Astrocyte of the spinal cord (primary cell): ENCODE measurements at places on chromosomes 2 and 18.

DNA sequence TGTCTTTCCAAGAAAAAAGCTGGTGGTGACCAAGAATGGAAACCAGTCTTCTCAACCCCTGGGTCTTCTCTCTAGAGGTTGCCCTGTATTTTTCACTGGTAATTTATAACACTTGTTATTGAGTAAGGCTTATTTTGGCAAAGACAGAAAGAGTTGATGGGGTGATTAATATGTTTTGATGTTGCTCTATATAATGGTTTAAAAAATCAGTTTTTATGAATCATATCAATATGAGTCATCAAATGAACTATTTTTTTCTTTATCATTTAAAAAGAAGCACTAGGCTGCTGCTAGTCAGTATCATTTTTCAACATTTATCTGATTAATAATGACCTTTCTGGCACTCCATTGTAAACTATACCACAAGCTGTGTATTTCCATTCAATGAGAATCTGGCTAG, 1142.2 kb downstream of the LRP1B start:
- no peak for DNase-seq

GRCh38 chr2:230230496-230231200, 5.1 kb downstream of the SP140 start:
- peak; percentile 11 for DNase-seq

DNA sequence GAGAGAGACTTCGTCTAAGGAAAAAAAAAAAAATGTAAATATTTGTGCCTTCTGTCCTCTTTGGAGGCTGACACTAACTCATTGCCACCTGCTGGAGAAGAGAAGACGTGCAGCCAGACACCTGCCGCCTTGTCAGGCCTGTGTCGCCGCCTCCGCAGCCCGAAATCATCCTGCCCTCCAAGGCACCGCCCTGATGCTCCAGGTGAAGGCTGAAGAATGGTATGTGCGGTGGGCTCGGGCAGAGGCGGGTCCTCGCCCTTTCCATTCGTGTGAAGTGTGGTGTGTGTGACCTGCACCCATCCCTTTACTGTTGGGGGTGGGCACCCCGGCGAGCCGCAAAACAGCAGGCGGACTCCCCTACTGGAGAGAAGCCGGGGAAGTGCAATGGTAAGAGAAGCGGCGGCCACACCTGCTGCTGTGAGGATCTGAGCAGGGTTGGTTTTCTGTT, 60.4 kb downstream of the FAM161A start:
- DNase-seq = peak; percentile 44

- DNase-seq = no peak
Measured at GRCh38 chr2:88170472-88170892, 336 bp downstream of the THNSL2 start.

DNA sequence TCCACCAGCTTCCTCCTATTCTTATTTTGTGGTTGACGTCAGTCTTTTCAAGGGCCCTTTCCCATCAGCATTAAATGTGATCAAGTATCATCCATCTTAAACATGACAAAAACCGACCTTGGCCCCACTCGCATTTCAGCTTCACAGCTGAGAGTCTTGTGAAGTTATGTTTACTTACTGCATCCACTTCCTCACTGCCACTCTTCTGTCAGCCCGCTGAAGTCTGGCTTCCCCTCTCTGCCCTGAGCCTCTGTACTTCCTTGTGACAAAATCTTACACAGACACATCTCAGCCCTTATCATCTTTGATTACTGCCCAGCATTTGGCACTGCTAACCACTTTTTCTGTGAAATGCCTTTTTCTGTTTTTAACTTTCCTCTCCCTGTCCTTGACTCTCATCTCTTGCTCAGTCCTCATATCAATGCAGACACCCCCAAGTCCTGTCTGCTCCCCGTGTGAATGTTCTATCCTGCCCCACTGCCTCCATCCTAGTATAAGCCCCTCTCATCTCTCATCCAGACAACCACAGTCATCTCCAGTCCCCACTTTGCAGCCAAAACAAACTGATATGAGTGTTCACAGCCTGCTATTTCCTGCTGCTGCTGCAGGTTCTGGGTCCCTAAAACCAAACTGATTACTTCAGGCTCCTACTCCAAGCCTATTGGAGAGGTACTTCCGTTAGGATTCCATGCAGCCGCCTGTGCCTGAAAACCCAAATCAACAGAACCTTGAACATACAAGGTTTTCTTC, 31.4 kb downstream of the FOSL2 start:
- DNase-seq = peak; percentile 12

GRCh38 chr18:1435487-1435886, 530.8 kb downstream of the ADCYAP1 start:
- DNase-seq = no peak

- no peak for DNase-seq
Measured at GRCh38 chr2:239553376-239554000, 152.7 kb upstream of the HDAC4 start.

DNA sequence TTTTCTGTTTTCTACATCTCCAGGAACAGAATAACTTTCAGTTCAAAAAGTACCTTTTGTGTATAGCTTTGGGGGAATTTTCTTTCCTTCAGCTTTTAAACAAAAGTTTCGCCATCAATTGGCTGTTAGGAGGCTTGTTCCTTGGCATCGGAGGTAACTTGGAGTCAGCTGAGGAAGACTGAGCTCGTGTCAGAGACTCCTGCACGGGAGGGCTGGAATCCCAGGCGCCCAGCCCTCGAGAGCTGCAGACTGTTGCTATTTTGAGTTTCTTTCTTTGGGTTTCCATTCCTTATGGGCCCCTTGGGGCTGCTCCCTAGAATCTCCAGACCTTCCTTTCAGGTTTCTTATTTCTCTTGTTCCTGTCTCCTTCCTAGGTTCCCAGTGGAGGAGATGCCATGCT, 8.1 kb downstream of the EMILIN2 start:
- DNase-seq = no peak

DNA sequence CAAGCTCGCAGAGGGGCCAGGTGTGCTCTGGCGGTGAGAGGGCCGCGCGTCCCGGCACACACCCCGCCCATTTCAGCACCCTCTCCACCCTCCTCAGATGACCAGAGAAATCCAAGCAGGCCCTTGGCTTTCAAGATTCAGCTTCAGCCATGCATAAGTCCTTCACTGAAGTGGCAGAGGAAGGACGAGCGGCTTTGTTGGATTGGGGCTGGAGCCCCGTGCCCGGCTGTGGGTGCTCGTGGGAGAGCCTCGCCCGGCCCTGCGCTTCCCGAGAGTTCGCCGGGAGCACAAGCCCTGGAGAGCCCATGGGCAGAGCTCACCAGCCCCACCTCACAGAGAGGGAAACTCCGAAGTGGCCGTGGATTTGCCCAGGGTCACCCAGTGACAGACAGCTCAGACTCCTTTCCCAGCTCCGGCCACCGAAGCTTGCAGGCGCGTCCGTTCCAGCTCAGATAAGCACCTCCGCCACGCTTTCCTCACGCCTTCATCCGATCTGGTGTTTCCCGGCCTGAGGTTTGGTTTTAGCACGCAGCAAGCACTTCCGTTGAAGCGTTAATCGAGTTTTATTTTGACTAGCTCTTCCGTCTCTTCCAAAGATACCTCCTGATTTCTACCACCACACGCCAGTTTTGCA, 45.6 kb upstream of the MTCL1 start:
- no peak for DNase-seq

GRCh38 chr2:143545949-143546255, 416.7 kb downstream of the ARHGAP15 start:
- peak; percentile 57 for DNase-seq

DNA sequence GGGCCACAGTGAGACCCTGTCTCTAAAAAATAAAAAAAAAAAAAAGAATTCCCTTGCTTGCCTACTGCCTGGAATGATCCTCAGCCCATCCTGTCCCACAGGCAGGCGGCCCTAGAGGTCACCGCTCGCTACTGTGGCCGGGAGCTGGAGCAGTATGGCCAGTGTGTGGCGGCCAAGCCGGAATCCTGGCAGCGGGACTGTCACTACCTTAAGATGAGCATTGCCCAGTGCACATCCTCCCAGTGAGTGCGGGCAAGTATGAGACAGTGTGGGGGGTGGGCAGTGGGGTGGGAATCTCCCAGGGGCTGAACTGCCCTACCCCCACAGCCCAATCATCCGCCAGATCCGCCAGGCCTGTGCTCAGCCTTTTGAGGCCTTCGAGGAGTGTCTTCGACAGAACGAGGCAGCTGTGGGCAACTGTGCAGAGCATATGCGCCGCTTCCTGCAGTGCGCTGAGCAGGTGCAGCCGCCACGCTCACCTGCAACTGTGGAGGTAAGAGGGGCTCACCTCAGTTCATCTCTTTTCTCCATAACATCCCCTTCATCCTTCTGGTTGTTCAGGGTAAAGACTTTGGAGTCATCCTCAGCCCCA, 1.6 kb downstream of the CHCHD5 start:
- no peak for DNase-seq

DNA sequence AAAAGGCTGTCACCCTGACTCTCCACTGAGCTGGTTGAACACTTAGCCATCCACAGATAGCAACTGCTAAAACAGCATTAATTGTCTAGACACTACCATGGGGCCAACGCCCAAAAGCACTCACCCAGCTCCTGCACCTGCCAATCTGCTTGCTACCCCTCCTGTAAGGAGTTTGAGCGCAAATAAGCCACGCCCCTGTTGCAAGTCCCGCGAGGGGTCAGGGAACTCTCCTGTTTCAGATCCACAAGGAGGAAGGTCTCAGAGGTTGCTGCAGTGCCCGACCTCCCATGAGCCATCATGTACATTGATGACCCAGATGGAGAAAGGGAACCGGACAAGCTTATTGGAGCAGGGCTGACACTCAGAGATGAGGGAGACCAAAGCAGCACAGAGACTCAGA, 106.8 kb downstream of the ZNF516 start:
- no peak for DNase-seq

GRCh38 chr2:6826081-6826913, 39.4 kb downstream of the CMPK2 start:
- peak; percentile 71 for DNase-seq

DNA sequence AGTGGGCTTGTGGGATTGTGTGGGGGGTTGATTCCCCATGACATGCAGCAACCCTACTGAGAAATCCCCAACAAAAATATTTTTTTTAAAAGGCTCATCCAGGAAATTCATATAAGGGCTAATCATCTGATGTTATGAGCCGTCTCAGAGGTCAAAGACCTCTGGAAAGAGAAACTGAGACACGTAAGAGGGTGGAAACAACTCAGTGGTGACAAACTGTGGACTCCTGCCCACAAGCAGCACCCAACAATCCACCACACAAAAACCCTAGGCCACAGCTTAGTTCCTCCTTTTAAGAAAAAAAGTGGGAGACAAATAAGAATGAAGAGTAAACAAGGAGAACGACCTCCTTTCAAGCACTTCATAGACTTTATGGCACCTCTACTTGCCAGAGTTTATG, 1096.1 kb upstream of the NRXN1 start:
- DNase-seq = peak; percentile 32

DNA sequence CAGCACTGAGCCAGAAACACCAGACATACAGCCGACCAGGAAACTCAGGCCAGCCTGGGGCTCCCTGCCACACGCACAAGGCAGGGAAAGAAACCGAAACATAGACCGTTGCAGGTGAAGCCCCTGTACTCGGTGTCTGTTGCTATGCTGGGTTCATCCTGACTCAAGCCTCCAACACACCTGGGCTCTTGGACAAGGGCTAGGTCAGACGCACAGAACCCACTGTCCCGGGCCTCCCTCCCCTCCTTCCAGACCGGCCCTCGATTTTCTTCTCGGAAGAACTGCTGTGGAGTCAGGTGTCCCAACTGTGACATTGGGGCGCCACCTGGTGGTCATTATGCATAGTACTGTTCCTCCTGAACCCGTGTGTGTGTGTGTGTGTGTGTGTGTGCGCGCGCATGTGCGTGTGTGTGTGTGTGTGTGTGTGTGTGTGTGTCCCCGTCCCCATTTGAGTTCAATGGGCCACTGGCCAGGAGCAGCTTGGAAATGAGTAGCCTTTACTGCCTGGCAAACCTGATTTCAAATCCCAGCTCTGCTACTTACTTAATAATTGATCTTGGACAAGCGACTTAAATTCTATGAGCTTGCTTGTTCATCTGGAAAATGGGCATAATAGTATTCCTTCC, 55.4 kb upstream of the GLI2 start:
- peak; percentile 83 for DNase-seq

DNA sequence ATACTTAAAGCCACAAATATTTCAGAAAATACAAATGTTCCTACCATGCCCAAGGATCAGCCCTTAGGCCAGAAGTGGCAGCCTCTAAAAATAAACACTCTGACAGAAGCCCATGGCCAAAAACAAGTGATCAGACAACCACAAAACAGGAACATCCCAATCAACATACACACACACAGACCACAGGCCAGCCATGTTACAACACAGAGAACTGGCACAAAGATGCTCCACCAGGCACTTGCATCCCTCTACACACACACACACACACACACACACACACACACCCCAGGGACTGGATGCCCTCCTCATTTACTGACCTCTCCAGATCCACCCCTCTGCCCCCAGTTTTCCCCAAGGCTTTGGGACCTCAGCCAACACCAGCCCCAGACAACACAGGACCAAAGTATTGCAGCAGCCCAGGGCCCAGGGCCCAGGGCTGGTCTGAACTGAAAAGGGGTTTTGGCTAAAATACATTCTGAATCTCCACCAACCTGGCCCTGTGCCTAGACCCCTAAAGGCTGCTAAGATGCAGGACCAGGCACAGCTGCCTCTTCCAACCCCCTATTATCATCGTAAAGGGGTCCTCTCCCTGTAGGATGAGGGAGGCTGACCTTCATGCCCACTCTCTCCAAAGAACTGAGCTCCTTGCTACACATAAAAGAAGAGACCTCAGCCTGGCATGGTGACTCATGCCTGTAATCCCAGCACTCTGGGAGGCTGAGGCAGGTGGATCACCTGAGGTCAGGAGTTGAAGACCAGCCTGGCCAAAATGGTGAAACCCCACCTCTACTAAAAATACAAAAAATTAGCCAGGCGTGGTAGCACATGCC, 151.4 kb downstream of the TNS1 start:
- DNase-seq = peak; percentile 35

DNA sequence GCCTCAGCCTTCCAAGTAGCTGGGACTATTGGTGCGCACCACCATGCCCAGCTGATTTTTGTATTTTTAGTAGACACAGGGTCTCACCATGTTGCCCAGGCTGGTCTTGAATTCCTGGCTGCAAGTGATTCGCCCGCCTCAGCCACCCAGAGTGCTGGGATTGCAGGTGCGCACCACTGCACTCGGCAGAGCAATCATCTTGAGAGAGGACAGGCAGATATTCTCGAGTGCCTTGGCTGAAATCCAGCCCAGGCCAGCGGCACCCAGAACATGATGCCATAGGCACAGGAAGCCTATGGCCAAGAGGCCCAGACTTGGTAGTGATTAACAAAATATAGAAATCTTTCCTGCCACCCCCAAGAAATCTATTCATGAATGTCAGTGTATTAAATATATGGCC, 58.0 kb upstream of the PEX13 start:
- DNase-seq = no peak

DNA sequence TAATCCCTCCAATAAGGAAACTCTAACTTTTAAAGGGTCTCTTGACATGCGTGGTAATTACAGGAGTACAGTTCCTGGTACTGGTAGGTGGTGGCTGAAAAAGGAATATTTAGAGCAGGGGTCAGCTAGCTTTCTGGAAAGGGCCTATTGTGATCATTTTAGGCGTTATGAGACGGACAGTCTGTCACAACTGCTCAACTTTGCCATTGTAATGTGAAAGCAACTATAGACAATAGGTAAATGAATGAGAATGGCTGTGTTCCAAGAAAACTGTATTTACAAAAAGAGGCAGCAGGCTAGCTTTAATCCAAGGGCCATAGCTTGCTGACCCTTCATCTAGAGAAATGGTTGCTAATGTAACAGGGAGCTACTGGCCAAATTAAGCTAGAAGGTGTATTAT, 177.7 kb upstream of the LRRTM1 start:
- no peak for DNase-seq
